ENCODE measurements at places on chromosomes 5 and 9. TPM values are rescaled to one million over a fixed set of nuclear protein-coding genes. Genes with fewer than 3 reads are reported as not detected.

GRCh38 chr5:36447776-36448175 is 146.1 kb upstream of the RANBP3L start:
- peak; percentile 63 for DNase-seq

The STING1 gene
- total RNA-seq: 35.2 TPM

DNA sequence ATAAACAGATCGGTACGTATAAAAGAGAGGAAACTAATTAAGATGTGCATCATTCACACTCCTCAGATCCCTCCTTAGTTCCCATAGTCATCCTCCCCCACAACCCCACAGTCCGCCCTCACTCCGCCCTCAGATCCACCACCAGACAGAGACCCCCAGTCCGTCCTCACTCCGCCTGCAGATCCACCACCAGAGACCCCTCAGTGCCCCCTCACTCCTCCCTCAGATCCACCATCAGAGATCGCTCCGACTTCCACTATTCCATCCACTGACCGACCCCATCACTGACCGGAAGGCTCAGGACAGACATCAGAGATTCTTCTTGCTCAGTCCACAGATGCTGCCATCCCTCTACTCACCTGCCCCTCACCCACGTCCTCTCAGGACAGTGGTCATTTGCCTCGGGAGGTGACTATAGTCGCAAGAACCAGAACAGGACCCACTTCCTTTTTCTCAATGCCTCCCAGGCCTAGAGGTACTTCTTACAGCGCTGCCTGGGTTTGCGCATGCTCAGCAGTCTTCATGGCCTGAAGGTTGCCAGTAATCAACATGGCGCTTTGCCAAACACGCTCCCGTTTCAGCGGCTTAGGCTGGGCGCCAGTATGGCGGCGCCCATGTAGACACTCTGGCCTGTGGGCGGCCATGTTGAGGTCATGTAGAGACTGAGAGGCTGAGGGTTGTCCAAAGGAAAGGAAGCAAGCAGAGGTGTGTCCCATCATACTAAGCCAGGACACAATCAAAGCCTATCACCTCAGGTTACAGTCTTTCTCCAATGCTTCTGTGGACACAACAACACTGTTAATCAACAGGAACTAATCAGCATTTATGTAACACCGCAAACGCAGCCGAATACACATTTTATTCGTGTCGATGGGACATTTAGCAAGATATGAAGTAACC is at the start of gene ZNF484:
TSS of gene ZNF484 (minus strand) at position 508 of the 900 bp plus-strand sequence. CDS start 3,009 bp downstream, outside the sequence.
- DNase-seq: peak; percentile 98

- no peak for DNase-seq
These were observed 16.2 kb upstream of the GABBR2 start for GRCh38 chr9:98724810-98725530.

GRCh38 chr9:95237336-95237735 is 80.2 kb downstream of the FANCC start:
- no peak for DNase-seq

The TMEM252 gene
- total RNA-seq: not detected

The KCTD16 gene
- total RNA-seq: not detected

The LRRC8A gene
- 47.9 TPM for total RNA-seq

- DNase-seq: peak; percentile 19
These were observed 120.7 kb upstream of the ZNF618 start for GRCh38 chr9:113755433-113755832.

The CCL27 gene
- not detected for total RNA-seq

The ZBTB43 gene
- total RNA-seq: 9.3 TPM

The PCA3 gene
- not detected for total RNA-seq

- peak; percentile 16 for DNase-seq
These were observed 90.6 kb downstream of the ZFAND5 start for GRCh38 chr9:72274441-72274840.

The CCNO gene
- 5.5 TPM for total RNA-seq

Measured in M059J (cell line).